ENCODE measurements at places on chromosomes 7 and 10. TPM values are rescaled to one million over a fixed set of nuclear protein-coding genes. Genes with fewer than 3 reads are reported as not detected.

The ZNF853 gene
- 0.94 TPM for total RNA-seq

The AGMO gene
- not detected for total RNA-seq

The TBX20 gene
- 4.3 TPM for total RNA-seq

The DOCK1 gene
- total RNA-seq: 22.2 TPM

The PAX4 gene
- not detected for total RNA-seq

The ACTL6B gene
- not detected for total RNA-seq

The NIPSNAP2 gene
- total RNA-seq: 65.8 TPM

The PROSER2 gene
- total RNA-seq: 2.1 TPM

The CUZD1 gene
- total RNA-seq: 0.02 TPM

The UBTD1 gene
- 40.5 TPM for total RNA-seq

The TM9SF3 gene
- 77.3 TPM for total RNA-seq

The SHTN1 gene
- total RNA-seq: 3.8 TPM

The TMEM140 gene
- 21.2 TPM for total RNA-seq

The CROT gene
- total RNA-seq: 23.9 TPM

The CD36 gene
- 9.4 TPM for total RNA-seq

The PNLIPRP3 gene
- total RNA-seq: not detected

The MMD2 gene
- not detected for total RNA-seq

The CYCS gene
- 111 TPM for total RNA-seq

- DNase-seq: no peak
These were observed 719.2 kb upstream of the MBL2 start for GRCh38 chr10:53491774-53492173.

- DNase-seq: no peak
These were observed 133.1 kb upstream of the EEPD1 start for GRCh38 chr7:36019980-36020379.

DNA sequence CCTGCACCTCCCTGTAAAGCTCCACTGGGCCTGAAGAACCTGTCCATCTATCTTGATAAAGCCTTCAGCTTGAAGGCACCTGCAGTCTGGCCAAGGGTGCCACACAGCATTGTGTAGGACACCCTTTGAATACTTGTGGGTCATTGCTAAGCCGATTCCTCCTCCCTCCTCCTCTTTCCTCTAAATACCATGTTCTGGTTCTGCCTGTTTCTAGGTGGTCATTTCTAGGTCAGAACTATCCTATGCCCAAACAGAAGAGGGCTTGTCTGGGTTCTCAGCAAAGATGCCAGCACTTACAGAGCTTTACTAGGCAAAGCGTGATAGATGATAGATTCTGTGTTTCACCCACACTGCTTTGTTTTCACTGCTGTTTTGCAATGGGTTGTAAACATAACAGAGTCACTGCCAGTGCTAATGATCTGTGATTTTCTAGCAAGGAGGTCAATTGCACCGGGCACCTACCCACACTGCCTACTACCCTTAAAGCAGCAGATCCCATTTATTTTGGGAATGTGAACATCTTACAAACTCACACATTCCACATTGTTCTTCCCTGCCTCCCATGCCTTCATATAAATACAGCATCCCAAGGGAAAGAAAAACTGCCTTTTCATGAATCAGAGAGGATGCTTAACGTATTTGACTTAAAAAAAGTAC, 279.1 kb upstream of the PITRM1 start:
- DNase-seq: peak; percentile 47

GRCh38 chr7:158060216-158060615, 527.4 kb downstream of the PTPRN2 start:
- no peak for DNase-seq

GRCh38 chr10:93548376-93549071, 17.9 kb upstream of the FFAR4 start:
- no peak for DNase-seq

- DNase-seq: no peak
These were observed 159.8 kb upstream of the LANCL2 start for GRCh38 chr7:55205124-55205955.

DNA sequence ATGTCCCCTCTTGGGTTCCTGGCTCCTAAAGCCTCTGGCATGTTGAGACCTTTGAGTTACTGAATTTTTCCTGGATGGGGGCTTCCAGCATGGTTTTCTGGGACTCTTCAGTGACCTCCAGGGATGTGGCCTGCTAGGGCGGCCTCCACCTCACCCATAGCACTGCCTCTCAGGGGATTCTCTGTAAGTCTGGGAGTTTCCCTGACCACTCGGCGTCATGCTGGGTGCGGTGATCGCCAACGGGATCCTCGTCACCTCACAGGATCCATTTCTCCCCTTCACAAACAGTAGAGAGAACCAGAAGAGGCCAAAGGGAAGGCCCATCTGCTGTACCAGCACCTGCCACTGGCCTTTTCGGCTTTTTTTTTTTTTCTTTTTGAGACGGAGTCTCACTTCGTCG, 84.3 kb downstream of the NPTX2 start:
- DNase-seq: no peak

- peak; percentile 95 for DNase-seq
These were observed 232.5 kb downstream of the SKIDA1 start for GRCh38 chr10:21292763-21293517.

DNA sequence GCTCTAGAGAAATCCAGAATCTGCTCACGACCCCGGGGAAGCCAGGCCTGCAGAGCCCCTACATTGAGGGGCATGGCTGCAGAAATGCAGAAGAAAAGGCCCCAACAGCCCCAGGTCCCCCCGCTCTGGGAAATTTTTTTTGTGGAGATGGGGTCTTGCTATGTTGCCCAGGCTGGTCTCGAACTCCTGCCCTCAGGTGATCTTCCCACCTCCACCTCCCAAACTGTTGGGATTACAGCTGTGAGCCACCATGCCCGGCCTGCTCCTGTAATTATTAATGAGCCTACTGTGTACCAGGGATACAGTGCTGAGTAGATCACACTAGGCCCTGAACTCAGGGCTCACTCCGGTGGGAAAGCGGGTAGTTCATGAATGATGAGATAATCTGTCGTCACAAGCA, 29.9 kb downstream of the TNRC18 start:
- no peak for DNase-seq

DNA sequence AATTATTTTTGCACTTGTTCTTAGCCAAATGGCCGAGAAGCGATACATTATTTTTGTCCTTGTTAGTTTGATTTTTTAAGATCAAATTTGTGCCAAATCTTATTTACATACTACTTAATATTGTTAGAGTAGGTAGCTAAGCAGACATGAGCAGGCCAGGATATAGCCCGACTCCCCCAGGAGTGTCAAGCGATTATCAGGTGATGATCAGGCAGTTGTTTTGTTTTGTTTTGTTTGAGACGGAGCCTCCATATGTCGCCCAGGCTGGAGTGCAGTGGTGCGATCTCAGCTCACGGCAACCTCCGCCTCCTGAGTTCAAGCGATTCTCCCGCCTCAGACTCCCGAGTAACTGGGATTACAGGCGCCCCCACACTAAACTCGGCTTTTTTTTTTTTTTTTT, 71.1 kb downstream of the LYZL2 start:
- no peak for DNase-seq

- DNase-seq: no peak
These were observed 64.4 kb upstream of the PLPP4 start for GRCh38 chr10:120392671-120393079.

- no peak for DNase-seq
These were observed 205.2 kb upstream of the PHYHIPL start for GRCh38 chr10:58971211-58971610.

DNA sequence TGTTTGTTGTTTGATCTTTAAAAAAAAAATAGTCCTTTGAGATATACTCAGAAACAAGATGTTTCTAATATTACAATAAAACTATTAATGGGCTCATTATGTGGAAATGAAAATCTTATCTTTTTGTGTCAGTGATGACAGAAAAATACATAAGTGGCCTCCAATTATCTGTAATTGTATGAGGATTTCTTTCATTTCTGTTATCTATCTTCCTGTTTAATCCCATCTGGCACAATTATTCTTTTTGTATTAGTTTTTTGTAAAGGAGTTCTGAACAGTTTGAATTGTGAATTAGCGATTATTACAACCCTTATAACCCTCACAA, 270.8 kb downstream of the BBS9 start:
- DNase-seq: no peak

- DNase-seq: no peak
These were observed 150.9 kb downstream of the ANK3 start for GRCh38 chr10:60238759-60239100.

- DNase-seq: peak; percentile 38
These were observed 5.6 kb upstream of the PKD1L1 start for GRCh38 chr7:47953822-47954221.

- DNase-seq: no peak
These were observed 553.0 kb downstream of the KCNMA1 start for GRCh38 chr10:77084431-77085144.

GRCh38 chr10:8473205-8473604, 418.7 kb downstream of the GATA3 start:
- peak; percentile 6 for DNase-seq

GRCh38 chr10:6053816-6054631, 8.1 kb downstream of the IL2RA start:
- no peak for DNase-seq

GRCh38 chr7:155846936-155847335, 34.7 kb upstream of the SHH start:
- DNase-seq: no peak
